ENCODE measurements at places on chromosomes 7 and 10.

- DNase-seq = no peak
Measured at GRCh38 chr7:84998665-84999064, 188.2 kb downstream of the SEMA3D start.

- DNase-seq = no peak
Measured at GRCh38 chr10:88004451-88004850, 141.0 kb downstream of the PTEN start.

GRCh38 chr10:75245354-75246250 is 9.8 kb upstream of the COMTD1 start:
- DNase-seq = no peak

DNA sequence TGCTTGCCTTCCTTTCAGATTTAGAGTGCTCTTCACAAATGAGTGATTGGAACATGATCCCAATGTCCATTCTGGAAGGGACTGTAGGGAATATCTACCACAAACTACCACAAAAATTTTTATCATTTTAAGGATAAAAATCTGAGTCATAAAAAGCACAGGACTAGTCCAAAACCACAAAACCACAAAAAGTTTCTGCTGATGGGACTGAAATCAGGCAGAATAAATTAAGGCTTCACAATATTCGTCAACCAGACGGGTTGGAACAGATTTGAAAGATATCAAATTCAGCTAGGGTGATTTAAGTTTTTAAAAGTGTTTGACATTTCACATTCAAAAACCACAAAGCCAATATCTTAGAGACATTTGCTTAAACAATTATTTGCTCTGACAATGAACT is 100.1 kb upstream of the PTN start:
- no peak for DNase-seq

DNA sequence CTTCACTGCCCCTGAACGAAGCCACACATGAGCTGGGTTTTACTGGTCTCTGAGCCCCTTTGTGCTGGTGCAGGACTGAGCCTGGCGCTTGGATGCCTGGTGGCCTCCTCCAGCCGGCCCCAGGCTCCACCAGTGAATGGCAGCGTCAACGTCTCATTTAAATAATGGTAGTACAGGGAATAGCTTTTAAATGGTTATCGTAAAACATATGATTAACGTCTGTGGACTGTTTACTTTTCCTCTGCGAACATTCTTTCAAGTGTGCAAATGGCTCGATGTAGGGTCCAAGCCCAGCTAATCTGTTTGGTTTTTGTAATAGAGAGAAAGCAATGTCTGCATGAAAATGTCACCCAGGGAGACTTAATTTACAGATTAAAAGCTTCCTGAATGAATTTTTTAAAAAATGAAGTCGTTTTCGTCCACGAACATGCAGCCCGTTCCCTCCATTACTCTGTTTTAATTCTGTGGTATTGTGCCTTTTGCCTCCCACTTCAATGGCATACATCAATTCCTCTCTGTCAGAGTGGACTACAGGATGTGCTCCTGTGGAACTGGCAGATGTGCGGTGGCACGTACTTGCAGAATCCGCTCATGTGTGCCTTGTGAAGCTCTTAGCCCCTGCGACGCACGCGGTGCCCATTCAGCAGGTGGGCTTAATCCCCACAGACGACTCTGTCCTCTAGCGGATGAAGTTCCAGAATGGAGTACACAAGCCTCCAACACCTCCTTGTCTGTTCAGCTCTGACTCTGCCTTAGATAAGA is 192.7 kb downstream of the TCF7L2 start:
- DNase-seq = no peak

DNA sequence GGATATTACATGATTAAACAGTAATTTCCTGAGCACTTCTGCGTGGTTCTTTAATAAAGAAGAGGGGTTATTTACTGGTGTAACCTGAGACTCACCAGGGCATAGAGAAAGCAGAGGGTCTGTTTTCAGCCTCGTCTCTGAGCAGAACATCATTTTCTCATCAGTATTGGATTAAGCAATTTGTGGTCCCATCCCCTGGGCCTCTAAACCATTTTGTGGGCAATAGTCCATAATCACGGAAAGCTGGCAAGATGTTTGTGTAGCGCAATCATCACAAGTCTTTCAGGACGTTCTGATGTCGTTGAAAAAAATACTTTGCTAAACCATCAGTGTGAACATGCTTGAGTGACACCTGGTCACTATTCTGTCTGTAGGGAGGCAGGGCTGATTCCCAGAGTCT is 37.1 kb upstream of the SEC61G start:
- no peak for DNase-seq

DNA sequence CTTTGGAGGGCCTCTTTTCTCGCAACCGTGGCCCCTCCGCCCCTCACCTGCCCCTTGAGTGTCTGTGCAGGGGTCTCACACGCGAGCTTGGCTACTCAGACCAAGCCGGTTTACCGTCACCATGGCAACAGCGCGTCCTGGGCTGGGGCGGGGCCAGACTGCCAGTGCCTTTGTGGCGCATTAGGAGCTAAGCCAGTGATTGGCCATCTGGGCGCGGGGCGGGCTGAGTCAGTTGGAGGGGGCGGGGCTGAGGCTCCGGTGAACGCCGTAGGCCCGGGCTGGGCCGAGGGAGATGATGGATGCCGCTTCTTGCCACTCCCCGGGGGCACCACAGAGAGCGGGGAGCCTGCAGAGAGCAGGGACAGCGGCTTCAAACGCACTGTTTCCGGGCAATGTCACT is 48.7 kb upstream of the FXYD4 start:
- no peak for DNase-seq

DNA sequence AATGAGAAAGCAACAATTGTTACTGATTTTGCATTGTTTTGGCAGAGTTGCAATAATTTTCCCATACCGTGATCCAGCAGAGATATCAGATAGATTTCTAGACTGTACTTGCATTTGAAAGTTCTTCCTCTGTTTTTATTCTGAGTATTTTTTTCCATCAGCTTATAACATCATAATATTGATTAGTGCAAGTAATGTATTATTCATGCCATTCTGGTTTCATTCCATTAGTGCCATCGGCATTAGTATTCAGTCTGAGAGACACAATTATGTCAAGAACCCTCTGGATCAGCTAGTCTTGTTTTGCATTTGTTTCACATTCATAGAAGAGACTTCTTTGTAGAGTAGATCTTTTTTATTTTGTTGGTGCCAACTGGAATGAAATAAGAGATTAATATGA is 304.0 kb downstream of the BBS9 start:
- no peak for DNase-seq

DNA sequence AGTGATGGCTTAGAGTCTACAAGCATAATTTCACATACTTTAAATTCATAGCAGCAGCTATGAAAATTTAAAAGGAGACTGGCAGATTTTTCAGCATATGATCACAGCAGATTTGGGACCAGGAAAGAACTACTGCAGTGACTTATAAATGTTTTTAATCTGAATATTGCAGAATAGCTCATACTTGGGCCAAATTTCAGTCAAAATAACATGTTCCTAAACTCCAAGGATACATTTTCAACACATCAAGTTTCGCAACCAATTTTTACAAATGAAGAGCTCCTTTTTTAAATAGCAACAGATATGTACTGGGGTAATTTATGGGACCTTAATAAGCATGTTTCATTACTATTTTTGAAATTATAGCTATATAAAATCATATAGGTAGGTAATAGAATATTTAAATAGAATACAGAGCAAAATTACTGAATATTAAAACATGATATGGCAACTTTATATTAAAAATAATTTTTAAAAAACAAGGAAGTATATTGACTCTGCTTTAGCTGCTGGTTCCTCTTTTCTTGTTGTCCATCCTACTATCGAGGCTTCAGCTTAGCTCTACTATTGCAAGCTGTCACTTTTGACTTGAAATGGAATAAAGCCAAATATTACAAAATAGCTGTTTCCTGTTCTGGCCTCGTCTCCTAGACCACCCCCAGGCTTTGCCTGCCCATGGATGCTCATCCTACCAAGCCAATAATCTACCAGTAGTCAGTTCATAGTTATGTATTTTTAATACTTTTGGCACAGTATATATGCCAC is 123.1 kb downstream of the NRBF2 start:
- peak; percentile 74 for DNase-seq

- peak; percentile 15 for DNase-seq
Measured at GRCh38 chr10:124742413-124743190, 1.6 kb downstream of the FAM53B start.

- DNase-seq = no peak
Measured at GRCh38 chr10:113244750-113245149, 294.7 kb downstream of the TCF7L2 start.

- DNase-seq = no peak
Measured at GRCh38 chr7:98321301-98321700, 39.8 kb downstream of the BRI3 start.

GRCh38 chr7:129741743-129742213 is 130.3 kb downstream of the NRF1 start:
- DNase-seq = no peak

DNA sequence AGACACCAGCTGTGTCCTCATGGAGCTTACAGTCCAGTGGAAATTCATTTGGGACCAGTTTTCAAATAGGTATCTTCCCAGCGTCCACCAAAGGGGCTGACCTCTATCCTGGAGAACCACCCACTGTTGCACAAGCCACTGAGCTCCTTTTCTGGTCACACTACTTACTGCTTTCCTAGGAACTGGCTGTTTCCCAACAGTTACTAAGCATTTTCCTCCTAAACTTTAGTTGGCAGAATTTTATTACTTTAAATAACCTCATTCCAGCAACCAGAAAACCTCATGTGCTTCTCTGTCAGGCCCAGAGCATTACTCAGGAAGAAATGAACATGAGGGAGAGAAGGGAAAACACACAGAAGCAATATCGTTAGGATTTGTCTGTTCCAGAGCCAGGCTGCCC is 183.1 kb downstream of the GPAM start:
- DNase-seq = no peak

GRCh38 chr10:27745732-27746396 is at the start of gene MKX:
TSS of gene MKX (minus strand) at chr10:27745819. CDS start at chr10:27743415, 2,404 bp downstream.
- no peak for DNase-seq

DNA sequence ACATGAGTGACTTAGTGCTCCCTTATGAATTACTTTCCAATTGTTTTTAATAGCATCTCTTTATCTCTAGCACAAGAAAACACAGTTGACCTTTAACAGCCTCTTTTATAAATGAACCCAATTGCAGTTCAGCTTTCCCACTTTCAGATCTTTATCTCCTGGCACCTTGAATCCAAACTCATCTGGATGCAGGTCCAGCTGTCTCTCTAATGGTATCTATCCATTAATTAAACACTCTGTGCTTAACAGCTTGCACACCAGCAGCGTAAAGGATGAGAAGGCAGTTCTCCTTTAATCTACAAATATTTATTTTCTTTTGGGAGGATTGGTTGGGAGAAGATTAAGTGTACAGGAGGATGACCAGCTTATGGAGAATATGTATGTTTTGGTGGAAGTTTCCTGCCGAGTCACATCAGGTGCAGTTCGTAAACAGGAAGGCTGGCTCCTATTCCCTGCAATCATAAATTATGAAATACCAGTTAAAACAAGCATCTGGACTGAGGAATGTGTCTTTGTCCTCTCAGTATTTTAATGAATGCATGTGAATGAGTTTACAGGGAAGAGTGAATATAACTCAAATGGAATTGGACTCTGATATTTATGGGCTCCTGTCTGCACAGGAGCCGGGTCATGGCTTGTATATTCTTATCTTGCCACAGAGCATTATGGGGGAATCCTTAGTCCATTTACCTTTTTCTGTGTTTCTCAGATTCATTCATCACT is 232.7 kb downstream of the PHF14 start:
- no peak for DNase-seq

GRCh38 chr7:143245123-143245522 is 18.1 kb upstream of the GSTK1 start:
- DNase-seq = no peak

DNA sequence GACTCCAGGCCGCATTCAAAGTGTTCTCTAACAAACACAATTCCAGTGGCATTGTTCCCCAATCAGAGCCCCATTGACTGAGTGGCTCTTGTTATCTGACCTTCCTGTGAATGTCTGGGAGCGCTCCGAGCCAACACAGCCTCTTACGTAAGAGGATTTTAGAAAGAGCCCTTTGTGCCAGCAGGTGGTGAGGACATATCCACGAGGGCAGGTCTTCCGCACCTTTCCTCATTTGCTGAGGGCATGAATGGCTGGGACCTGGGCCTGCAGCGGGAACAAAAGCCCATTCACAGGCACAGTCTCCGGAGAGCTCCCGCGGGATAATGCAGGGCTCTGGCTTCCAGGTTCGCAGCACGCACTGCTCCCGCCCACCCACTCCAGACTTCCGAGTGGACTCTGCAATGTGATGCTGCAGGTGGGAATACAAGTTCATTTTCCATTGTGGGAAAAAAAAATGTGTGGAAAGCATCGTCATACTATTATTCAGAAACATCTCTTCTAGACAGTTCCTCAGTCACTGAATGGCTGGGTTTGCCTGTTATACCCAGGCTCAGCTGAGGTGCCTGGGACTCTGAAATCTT is 295.0 kb upstream of the IGFBP3 start:
- DNase-seq = no peak

DNA sequence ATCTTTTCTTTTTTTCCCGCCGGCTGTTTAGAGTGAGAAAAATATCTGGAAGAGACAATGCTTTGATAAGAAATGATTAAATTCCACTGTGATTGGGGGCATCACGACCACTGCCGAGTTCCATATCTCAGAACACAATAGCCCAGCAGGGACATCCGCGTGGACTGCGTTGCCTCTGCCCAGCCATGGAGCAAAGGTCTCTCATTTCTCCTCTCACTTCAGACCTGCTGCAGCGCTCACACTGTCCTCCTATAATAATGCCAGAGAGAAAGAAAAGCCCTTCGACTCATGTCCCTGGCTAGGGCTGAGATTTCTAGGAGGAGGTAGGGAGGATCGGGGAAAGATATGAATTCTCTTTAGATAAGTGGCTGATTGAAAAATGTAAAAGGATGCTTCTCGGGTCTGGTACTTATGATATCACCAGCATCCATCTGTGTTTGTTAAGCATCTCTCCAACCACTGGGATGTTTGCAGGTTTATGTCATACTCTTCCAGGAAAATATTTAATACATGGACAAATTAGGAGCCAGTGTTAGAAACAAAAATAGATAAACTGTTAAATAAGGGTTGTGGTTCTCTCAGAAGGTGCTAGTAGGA is 472.9 kb upstream of the AKR1E2 start:
- DNase-seq = no peak

DNA sequence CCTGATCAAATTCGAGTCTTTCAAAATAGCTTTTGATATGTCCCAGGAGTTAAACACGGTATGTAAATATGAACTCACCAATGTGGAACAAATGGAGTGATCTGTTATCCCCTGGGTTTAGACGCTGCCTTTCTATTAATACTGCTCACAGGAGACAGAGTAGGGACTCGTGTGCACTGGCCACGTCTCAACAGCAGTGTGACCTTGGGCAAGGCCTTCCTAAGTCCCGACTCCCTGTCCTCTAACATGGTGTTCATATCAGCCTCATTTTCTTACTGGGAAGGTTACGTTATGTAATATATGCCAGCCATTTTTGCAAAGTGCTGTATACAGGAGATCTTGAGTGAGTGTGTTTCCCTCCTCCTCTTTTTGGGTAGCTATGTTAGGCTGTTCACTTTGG is 1.8 kb downstream of the WDR37 start:
- DNase-seq = no peak

DNA sequence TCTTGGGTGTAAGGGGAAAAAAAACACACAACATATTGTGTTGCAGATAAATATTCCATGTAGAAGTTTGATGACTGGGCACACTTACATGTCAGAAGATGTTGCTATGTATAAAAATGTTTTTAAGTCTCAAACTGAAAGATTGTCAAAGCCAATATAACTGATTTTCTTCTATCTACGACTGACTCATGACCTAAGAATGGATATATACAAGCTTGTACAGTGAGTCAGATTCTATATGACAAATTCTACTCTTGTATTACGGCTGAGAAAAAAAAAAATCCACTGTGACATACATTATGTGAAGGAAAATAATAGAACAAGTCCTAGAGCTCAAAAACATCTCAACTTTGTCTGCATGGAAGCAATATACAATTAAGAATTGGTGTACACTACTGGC is 343.0 kb upstream of the PCDH15 start:
- DNase-seq = no peak

Measured in KG1 (cell line).